Activated CD4-positive, alpha-beta T cell treated with anti-CD3 and anti-CD28 coated beads, Interleukin-2, amount 50 U/mL, for 48 hours (primary cell): ENCODE measurements at places on chromosomes 3 and 15.

- no peak for DNase-seq
Measured at GRCh38 chr3:187314176-187314575, 22.6 kb upstream of the MASP1 start.

GRCh38 chr3:190013943-190014924 is 106.5 kb downstream of the P3H2 start:
- no peak for DNase-seq

- no peak for DNase-seq
Measured at GRCh38 chr3:50972029-50972428, 297.3 kb downstream of the DOCK3 start.

DNA sequence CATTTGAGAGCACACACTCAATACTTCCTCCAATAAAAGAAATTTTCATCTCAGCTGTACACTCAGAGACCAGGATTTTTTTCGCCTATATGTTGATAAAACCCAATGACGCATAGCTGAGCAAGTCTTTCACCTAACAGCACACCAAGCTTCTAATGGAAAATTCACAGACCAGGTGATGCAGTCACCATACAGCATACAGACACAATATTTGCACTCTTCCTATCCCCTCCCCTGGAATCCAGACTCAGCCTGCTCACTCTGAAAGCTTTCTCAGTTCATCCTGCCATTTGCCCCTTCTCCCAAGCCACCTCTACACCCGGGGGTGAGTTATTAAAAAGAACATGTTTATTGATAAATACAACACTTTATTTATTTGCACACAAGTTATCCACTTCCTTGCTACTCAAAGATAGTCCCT is 1.7 kb downstream of the TBC1D5 start:
- no peak for DNase-seq

DNA sequence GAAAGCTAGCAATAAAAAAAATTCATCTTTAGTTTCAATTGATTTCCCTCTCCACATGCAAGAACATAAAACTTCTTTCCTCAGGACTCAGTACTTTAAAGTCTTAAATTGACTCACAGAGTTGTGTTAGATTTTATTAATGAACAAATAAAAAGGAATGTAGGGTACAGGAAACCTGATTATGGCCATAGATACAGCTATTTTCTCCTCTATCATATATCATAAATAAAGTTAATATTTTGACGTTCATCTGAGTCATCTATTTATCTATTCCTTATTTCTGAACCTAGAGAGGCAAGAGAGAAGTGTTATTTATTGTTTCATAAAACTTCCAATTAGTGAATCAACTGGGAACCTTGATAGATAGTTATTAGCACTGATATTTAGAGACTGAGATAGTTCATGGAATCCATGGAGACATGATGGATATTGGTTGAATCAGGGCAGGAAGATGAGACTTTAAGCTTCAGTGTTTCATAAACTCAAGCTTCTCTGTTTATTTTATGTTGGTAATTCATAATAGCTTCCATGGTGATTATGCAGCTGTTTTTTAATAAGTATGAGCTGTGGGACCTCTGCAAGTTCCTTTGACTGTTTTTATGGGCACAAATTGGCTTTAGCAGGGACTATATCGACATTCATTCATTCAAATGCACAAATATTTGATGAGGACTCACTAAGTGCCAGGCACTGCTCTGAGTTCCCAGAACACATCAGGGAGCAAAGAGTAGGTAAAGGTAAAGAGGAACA is 143.5 kb upstream of the TGFBR2 start:
- DNase-seq = no peak
